Aorta (tissue), 5 donors: ENCODE measurements at places on chromosomes 5 and 9. TPM values are rescaled to one million over a fixed set of nuclear protein-coding genes. Genes with fewer than 3 reads are reported as not detected.

ENHO gene
- not detected for total RNA-seq

LAMC3 gene
- 0.39 TPM for total RNA-seq

LCN2 gene
- 1.1 TPM for total RNA-seq

DBH gene
- not detected for total RNA-seq

DNA sequence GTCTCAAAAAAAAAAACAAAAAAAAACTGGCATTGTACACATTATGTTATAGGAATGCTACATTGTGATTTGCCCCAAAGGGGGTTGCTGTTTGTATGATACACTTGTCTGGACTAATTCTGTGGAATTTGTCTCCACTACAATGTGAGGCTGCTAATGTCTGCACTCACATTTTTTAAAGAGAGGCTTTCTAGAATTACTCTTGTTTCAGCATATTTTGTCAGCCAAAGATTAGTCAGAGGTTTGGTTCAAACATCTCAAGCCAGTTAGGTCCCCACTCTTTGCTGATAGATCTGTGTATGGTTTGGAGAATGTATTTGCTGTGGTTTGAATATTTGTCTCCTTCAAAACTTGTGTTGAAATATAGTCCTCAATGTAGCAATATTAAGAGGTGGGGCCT is 59.3 kb upstream of the ZNF169 start:
- no peak for DNase-seq

DNA sequence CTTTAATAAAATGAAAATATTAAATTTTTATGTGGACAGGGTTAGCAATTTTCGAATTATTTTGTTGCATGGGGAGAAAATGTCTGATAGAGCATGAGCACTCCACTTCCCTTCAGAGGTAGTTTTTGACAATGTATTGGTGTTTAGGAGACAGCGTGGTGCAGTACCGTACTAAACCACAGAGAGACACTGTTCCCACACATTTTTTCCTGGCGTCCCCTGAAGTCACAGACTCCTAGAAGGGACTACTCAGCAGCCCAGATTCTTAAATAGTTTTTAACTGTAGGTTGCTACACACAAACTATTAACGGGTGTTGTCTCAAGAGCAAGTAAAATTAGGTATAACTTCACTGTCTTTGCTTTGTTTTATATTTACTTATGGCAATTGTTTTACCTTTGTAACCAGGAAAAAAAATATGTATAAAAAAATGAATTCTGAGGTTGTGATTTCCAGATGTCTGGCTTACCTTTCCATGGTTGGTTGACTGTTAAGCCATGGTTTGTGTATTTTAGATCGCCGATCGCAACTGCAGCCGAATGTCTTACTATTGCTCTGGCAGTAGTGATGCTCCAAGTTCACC is 171.2 kb downstream of the DOCK8 start:
- DNase-seq: no peak

DNA sequence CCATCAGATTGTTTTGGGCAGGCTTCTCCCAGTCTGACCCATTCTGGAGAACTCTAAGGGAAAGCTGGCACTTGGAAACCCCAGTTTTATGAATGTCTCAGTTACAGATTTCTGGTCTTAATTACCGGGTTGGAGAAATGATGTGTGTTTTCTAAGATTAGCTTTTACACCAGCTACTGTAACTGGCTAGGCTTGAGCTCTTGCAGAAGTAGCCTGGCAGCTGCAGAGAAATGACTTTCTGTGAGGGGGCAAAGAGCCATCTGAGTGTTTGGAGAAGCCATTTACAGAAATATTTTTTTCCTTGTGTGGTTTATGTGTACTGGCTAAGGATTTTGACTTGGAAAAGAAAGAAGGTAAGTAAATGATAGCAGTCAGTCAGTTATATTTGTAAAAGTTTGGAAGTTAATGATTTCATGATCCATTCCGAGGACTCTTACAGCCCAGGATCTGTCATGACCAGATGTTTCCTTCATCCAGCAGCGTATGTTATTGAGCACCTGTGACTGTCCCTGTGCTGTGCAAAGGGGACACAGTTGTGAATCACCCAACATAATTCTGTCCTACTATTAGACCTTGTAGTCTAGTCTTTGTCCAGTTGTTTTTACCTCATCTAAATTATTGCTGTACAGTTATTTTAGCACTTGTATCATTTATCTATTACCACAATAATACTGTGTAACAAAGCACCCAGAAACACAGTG is 53.7 kb upstream of the GDNF start:
- DNase-seq: no peak

DNA sequence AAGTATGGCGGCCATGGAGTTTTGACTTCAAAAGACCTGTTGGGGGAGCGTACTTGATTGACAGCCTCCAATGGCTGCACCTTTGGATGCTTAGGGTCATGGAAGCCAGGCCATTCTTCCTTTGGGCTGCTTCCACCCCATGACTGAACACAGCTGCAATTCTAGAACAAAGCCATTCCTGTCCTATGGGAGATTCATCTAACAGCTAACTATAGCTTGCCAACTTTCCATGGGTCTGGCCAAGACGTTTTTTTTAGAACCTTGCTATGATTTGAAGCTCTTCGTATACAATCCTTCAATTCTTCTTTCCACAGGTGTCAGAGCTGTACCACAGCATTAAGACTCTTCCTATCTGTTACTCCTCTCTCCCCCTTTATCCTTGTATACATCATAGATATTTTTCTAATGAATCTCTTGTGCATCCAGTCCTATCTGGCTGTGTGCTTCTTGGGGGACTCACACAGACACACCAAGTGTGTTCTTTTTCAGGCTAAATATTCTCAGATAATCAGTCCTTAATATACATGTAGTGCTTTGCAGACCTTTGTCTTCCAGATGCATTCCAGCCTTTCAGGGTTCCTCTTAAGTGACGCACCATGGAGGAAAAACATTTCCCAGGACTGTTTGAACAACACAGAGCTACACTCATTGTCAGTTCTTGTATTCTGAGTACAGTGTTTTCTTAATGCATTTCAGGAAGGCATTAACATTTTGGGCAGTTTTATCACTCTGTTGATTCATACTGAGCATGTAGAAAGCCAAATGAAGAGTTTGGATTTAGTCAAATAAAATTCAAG is 198.9 kb downstream of the TAF11L14 start:
- DNase-seq: no peak

- DNase-seq: no peak
Observed at GRCh38 chr5:110702300-110702699, 24.2 kb downstream of the TMEM232 start.

DNA sequence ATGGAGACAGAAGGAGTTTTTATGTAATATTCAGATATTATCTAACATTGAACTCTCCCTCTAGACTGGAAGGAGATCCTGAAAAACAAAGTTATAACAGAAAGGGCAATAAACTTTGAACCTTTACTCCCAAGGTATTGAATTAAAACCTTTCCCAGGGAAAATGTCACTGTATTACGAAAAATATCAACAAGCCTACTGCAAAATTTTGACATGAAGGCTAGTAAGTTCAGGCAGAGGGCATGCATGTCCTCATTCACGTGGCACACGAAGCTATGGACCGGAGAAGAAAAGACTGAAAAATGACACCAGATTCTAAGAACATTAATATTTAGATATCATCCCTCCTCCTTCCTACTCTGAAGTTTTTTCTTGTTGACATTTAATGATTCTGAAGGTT is 638.8 kb downstream of the LRRC70 start:
- no peak for DNase-seq

DNA sequence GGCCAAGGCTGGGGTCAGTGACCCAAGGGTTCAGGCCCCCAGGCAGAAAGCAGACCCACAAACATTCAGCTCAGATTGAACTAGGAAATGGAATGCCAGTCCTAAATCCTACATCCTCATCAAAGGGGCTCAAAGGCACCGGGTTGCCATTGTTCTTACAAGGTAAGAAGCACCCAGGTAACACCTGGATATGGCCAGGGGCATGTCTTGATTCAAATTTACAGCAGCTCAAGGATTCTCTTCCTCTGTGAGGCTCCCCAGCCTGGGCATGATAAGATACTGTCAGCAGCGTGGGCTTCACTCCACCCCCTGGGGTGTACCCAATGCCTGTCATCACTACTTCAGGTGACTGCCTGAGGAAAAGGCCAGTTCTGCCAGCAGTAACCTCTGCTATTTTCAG is 92.1 kb upstream of the FSTL4 start:
- no peak for DNase-seq

DNA sequence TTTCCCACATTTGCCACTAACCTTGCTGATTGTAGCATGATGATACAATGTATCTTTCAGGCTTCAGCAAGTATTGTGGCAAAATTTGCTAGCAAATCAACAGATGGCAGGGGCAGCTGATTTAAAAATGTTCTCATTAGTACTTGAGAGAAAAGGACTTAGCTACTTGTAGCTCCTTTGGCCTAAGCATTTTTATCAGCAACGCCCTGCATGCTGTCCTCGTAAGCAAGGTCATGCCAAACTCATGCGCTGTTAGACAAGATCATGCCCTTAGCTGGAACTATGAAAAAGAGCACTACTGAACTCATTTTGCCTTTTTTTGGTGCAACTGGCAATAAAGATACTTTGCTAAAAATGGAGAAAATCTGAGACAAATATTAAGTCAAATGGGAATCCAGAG is 197.1 kb downstream of the ICE1 start:
- no peak for DNase-seq

GRCh38 chr5:54845567-54845941 is 139.8 kb downstream of the ESM1 start:
- DNase-seq: no peak

DNA sequence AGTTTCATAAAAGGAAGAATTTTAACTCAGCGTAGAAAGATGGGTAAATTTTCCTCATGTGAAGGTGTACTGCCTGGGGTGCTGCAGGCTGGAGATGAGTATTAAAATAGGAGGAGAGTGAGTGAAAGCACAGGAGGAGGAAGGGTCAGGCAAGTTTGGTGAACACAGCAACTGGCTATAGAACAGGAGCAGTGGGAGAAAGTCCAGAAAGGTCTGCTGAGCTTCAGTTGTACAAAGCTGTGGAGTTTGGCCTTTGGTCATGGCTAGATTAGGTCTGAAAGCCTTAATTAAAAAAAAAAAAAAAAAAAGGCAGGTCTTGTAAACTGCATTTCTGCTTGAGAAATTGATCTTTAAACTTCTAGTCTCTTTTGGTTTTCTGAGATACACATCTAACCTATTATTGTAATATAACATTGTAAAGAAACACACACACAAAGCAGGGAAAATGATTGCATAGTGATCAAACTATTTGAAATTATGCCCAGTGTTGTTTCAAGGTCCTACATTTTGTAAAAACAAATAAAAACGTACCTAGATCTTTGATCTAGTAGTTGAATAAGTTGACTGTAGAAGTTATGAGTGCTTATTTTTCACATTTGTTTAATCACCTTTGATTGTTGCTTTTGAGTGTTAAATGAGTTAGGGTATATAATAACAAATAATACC is 43.6 kb downstream of the MAP3K1 start:
- DNase-seq: no peak

DNA sequence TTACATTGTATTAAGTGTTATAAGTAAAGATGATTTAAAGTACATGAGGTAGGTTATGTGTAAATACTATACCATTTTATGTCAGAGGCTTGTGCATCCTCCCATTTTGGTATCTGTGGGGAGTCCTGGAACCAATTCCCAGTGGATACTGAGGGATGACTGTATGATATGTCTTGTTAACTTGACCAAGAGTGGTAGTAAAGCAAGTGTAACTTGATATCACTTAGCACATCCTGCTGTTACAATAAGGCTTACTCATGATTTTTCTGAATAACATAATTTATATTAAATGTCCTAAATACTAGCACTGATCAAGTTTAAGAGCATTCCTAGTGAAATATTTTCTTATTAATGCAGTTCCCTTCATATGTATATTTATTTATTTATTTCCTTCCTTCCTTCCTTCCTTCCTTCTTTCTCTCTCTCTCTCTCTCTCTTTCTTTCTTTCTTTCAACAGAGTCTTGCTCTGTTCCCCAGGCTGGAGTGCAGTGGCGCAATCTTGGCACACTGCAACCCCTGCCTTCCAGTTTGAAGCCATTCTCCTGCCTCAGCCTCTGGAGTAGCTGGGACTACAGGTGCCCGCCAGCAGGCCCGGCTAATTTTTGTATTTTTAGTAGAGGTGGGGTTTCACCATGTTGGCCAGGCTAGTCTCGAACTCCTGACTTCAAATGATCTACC is 7.5 kb downstream of the NDFIP1 start:
- DNase-seq: no peak

DNA sequence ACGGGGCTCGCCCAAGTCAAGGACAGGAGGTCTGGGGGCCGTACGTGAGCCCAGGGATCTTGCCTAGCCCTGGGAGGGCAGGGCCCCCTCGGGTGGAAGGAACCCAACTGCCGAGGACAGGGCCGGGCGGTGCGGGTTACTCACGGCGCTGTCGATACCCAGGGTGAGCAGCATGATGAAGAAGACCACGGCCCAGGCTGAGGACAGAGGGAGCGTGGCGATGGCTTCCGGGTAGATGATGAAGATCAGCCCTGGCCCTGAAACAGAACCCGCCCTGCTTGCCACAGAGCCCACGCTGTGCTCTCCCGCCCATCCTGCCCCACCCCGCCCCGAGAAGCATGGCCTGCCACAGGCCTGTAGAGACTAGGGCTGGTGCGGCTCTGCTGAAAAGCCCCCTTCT is 34.1 kb downstream of the SLC6A3 start:
- DNase-seq: peak; percentile 27
